Adipocyte (in vitro differentiated cells): ENCODE measurements at places on chromosomes 5 and 9.

DNA sequence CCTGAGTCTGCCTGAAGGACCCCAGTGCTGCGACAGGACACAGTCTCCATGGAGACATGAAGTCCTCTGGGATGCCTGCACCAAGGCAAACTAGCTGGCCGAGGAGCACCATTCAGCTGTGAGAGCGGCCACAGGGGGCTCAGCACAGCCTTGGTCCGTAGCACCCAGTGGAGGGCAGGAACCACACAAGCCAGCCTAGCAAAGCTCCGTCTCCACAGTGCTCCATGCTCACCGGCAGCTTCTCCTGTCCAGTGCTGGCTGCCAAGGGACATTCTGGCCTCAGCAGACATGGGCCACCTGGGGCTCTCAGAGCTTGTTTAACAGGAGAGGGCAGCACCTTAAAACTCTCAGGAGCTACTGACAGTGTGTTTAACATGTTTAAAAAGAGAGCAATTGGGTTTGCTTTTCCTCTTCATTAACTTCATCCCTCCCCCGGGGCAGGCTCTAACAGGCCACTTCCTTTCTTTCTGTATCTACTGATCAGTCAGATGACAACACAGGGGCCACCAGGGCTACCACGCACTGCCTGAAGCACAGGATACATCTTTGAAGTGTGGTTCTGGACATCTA is 57.0 kb downstream of the SECISBP2 start:
- DNase-seq: no peak

DNA sequence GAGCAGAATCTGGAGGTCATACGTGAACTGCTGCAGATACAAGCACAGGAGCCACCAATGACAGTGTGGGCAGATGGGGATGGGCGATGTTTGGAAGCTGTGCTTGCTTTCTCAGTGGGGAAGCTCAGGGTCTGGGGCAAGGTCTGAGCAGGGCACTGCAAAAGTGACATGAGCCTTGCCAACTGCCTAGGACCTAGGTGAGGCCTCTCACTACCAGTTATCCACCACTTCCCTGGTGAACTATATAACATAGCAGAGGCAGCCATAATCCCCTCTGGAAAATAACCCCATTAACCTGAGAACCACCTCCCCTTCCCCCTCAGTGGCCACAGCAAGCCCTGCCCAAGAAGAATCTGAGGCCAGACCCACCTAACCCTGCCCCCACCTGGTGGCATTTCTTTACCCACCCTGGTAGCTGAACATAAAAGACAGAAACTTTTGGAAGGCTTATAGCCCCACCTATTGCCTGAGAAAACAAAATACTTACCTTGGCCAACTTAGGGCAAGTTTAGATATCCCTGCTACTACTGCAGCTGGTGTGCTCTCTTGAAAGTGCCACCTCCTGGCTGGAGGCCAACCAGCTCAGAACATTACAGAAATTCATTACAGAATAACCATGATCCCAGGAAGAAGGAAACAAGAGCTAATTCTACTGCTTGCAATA is 18.8 kb upstream of the SPEF2 start:
- DNase-seq: no peak

DNA sequence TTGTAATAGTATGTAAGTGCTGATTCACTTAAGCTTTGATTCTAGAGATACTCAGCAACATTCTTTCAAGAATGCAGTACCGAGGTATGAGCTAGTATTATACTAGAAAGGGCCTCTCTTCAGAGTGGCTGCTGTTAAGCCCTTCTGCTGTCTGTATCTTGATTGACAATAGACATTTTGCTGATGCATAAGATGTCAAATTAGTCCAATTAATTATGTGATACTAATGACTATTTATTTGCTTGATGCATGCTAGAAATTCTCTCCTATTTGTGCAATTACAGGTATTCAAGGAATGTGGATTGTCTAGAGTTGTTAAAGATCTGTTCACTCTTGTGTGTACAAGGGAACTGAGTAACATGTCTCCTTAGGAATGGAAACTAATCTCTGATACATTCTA is 92.3 kb upstream of the PTGER4 start:
- peak; percentile 34 for DNase-seq

GRCh38 chr5:89946916-89947315 is 462.6 kb downstream of the CETN3 start:
- DNase-seq: no peak

DNA sequence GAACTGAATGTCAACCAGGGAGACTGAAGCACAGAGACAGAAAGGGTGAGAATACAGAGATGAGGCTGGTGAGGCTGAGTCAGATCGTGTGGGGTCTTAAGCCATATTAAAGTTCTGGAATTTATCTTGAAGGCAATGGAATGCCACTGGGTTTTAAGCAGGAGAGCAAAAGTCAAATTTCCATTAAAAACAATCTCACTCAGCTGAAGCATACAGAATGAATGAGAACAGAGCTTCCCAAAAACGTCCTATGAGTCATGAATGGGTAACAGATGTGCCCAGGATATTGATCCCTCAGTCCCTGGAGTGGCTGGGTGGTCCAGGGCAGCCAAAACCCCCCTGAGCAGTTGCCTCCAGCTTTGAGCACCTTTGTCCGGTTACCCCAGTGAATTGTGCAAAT is 44.9 kb downstream of the PFDN1 start:
- DNase-seq: peak; percentile 51

- DNase-seq: no peak
Measured at GRCh38 chr5:88245893-88246244, 22.8 kb downstream of the TMEM161B start.

- DNase-seq: peak; percentile 78
Measured at GRCh38 chr5:9622971-9623421, 7.2 kb downstream of the TAS2R1 start.

GRCh38 chr9:120875954-120876841 is 790 bp downstream of the PHF19 start:
- peak; percentile 95 for DNase-seq

DNA sequence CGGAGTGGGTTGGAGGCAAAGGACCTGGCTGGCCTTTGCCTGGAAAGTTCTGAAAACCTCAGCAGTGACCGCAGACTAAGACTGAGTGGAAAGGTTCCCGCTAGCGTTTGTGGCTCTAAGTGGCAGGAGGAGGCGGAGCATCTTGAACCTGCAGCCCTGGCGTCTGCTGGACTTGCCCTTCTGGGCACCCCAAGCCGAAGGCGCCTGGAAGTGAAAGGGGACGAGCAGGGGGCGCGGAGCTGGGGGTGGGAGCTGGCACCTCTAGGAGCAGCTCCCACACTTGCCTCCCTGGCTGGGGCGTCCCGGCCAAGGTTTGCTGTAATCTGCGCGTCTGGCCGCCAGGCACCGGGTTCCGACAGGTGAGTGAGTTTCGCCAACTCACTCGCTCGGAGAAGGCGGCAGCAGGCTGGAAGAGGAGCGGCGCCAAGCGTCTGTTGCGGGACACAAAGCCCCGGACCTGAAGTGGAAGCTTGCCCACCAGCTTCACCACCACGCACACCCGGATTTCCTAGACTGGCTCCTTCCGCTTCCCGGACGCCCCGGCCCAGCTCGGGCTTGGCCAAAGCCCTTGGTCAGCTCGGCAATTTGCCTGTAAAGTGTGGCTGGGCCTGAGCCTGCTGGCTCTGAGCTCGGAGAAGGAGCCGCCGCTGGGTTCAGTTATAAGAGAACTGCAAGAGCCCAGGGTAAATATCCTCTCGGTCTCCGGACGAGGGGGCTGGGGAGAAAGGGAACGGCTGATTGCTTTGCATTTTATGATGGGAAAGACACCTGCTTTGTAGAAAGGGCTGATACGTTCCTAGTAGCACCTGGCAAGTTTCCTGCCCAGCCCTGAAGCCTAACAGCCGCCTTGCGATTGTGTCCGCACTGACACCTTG is at the start of gene GNA14:
Gene GNA14, minus strand, starts transcription at position 89 of the 875 bp plus-strand sequence. CDS start 529 bp downstream, outside the sequence.
- peak; percentile 9 for DNase-seq

- DNase-seq: no peak
Measured at GRCh38 chr5:21831145-21831787, 1021.9 kb downstream of the CDH12 start.

DNA sequence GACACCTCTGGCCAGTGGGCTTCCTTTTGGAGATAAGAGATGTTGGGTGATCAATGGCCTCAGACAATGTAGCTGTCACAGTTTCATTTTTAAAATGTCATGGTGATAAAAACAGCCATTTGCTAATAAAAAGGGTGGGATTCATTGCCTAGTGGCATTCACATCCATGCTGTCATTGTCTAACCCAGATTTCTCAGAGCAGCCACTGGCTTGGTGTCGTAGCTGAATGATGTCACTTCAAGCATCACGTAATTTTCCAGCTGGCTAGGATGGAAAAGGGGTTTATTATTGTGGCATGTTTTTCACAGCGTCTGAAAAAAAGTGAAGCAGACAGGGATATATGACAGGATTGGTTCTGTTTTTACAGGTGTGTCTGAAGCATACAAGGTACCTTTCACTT is 184.7 kb downstream of the AOPEP start:
- DNase-seq: no peak

- DNase-seq: peak; percentile 45
Measured at GRCh38 chr5:179142434-179143198, 82.4 kb downstream of the ZNF354C start.
